ENCODE measurements at places on chromosomes 4 and X.

DNA sequence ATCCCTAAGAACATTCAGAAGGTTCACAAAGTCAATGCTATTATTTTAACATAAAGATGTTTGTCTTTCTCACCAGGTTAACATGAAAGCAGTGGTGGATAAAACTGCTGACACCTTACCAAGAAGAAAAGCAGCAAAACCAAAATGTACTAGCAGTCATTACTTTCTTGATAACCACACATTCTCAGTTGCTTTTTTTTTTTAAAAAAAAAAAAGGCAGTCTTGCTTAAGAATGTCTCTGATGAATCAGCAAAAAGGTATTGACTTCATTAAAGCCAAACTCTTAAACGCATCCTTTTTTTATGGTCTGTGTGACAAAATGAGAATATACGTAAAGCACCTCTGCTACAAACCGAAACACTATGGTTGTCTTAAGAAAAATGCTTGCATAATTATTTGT lies 31.9 kb downstream of the CDKL2 start:
- peak; percentile 80 for DNase-seq

DNA sequence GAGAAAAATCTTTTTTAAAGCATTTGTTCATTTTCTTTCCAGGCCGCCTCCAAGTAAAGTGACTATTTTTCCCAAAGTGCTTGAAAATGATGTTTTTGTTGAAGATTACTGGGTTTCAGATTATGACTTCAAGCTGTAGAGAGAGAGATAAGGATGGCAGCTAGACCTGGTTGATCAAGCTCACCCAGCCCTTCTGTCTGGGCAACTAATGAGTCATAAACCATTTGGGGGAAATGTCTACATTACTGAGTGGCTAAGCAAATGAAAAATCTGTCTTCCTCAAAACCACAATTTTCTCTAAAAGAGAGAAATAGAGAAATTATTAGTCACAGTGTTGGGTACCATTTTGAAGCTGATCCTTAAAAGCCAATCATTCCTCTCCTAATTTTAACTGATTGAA lies 355.4 kb upstream of the CPEB2 start:
- peak; percentile 10 for DNase-seq

- DNase-seq, result no peak
These were observed 24.2 kb downstream of the PNMA6F start for GRCh38 chrX:153297376-153297775.

DNA sequence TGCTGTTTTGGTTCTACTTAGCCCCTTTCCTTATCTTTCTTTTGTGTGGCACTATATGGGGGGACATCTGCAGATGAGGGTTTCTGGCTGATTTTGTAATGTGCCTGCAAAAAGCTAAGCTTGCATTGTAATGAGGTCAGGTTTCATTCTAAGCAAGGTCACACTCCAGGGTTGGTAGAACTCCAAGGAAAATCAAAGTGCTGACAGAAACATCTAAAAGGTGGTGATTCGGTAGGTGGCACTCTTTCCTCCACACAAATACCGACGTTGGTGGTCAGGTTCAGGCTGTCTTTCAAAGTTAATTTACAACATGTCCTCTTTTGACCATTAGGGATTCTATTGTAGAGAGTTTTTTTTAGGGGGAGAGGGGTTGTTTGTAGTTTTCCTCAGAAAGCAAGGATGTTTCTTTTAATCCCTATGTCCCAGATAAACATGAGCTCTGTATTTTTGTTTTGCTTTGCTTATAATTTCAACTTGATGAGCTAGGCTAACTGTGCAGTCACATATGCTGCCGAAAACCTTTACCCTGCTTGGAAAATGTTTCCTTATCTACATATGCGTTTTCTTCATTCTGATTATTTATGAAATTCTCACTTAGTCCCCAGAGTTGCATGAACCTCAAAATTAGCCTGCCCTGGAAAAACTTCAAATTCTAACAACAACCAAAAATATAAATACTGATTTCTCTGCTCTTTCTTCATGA lies 434.2 kb downstream of the PPARGC1A start:
- peak; percentile 0 for DNase-seq

DNA sequence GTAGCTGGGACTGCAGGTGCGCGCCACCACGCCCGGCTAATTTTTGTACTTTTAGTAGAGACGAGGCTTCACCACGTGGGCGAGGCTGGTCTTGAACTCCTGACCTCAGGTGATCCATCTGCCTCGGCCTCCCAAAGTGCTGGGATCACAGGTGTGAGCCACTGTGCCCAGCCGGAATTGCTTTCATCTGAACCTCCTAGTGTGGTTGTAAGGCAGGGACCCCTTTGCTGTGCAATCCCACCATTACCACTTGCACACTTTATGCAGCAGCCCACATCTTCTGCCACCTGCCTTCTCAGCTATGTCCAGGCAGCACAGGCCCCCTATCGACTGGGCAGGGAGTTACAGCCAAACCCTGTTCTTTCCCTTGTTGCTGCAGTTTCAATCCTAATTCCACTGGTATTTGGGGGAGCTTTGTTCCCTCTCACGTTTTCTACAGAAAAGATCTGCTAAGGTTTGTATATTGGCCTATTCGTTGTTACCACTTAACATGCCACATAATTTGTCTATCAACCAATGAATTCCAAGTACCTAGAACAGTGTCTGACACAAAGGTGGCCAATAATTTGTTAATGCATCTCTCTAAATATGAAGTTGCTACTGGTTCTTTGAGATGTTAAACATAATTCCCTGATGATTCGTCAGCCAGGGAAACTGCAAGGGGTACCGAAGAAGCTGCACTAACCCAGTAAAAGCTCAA lies 6.5 kb downstream of the RPL39 start:
- DNase-seq, result peak; percentile 68

DNA sequence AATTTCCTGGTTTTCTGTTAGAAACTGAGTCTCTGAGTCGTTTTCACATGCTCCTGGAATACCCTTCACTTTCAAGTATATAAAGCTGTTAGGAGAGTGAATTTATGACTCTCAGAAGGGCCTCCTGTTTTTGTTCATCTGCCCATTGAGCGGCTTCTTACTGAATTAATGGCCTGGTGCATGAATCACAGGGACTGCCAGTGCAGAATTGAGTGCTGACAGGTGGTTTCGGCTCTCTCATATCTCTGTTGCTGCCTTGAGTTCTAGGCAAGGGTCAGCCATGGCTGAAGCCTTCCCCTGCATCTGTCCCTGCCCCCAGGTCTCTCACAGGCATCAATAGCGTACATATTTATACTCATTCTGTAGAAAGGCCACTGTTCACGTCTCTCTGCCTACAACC lies 22.7 kb upstream of the SEPSECS start:
- no peak for DNase-seq

GRCh38 chrX:133365871-133366611 lies 49.2 kb downstream of the GPC4 start:
- DNase-seq, result no peak
